ENCODE measurements at places on chromosomes 16 and 17. TPM values are rescaled to one million over a fixed set of nuclear protein-coding genes. Genes with fewer than 3 reads are reported as not detected.

TBC1D3D gene
- total RNA-seq = not detected

CHRNE gene
- total RNA-seq = not detected

POLR3E gene
- total RNA-seq = 67.5 TPM

SRCIN1 gene
- total RNA-seq = 2.8 TPM

SOCS1 gene
- 1.1 TPM for total RNA-seq

RNF167 gene
- 62.7 TPM for total RNA-seq

KRTAP1-5 gene
- total RNA-seq = not detected
